IMR-90 (cell line): ENCODE measurements at places on chromosomes 11 and 22. TPM values are rescaled to one million over a fixed set of nuclear protein-coding genes. Genes with fewer than 3 reads are reported as not detected.

Gene TLCD5
- 6.8 and 9.5 TPM in 2 replicates for polyA plus RNA-seq

Gene RAB38
- polyA plus RNA-seq = 4.1 and 5.0 TPM in 2 replicates

Gene AGBL2
- 1.2 and 1.5 TPM in 2 replicates for polyA plus RNA-seq

Gene TMEM45B
- not detected in 2 replicates for polyA plus RNA-seq

GRCh38 chr11:1028291-1028540 lies 8.3 kb downstream of the MUC6 start:
- no peaks in the 10 kb centered on the region for H3K36me3 ChIP-seq
- H3K27me3 ChIP-seq = no peaks in the 10 kb centered on the region
- no peak overlapping the region for H3K27ac ChIP-seq

DNA sequence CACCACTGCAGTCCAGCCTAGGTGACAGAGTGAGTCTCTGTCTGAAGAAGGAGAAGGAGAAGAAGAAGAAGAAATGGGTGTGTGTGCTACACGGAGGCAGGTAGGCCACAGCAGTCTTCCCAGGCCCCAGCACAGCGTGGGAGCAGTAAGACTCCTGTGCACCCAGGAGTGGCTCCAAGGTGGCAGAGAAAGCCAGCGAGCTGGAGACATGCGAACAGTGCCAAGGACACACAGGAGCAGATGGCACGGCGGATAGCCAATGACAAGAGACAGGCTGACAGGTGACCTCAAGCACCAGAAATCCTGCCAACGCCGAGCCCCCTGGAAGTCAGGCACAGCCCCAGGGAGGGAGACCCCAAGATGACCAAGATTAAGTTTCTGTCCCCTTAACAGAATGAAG lies 9.0 kb upstream of the SCGB1A1 start:
- no peak overlapping the region for H3K27ac ChIP-seq
- no peak for DNase-seq
- H3K27me3 ChIP-seq = no peaks in the 10 kb centered on the region
- H3K4me3 ChIP-seq = no peak overlapping the region

- DNase-seq = peak; percentile 26
- peaks cover 11% of the 10 kb centered on the region for H3K4me1 ChIP-seq
- no peaks in the 10 kb centered on the region for H3K27me3 ChIP-seq
- peaks cover 5% of the 10 kb centered on the region for H3K36me3 ChIP-seq
- no peak overlapping the region for H3K27ac ChIP-seq
Measured at GRCh38 chr22:29633514-29634312, 30.3 kb downstream of the NF2 start.

DNA sequence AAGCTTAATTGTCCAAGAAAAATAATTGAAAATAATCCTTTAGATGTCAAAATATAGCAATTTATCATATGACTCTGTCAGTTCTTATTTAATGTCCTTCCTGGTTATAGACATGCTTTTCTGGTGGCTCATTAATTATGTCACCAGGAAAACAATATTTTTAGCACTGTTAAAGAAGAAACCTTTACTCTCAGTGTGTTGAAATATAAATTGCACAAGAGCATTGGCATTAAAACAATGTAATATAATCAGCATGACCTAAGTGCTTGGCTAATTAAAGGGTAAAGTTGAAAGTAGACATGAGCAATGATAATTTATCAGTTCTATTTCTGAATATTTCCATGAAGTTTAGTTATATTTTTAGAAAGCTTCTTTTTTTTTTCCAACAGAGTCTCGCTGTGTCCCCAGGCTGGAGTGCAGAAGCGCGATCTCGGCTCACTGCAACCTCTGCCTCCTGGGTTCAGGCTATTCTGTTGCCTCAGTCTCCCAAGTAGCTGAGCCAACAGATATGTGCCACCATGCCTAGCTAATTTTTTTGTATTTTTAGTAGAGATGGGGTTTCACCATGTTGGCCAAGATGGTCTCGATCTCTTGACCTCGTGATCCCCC lies 232.3 kb downstream of the JRKL start:
- no peaks in the 10 kb centered on the region for H3K36me3 ChIP-seq
- no peak for DNase-seq
- H3K27me3 ChIP-seq = no peaks in the 10 kb centered on the region
- H3K4me3 ChIP-seq = no peak overlapping the region
- no peaks in the 10 kb centered on the region for H3K4me1 ChIP-seq

DNA sequence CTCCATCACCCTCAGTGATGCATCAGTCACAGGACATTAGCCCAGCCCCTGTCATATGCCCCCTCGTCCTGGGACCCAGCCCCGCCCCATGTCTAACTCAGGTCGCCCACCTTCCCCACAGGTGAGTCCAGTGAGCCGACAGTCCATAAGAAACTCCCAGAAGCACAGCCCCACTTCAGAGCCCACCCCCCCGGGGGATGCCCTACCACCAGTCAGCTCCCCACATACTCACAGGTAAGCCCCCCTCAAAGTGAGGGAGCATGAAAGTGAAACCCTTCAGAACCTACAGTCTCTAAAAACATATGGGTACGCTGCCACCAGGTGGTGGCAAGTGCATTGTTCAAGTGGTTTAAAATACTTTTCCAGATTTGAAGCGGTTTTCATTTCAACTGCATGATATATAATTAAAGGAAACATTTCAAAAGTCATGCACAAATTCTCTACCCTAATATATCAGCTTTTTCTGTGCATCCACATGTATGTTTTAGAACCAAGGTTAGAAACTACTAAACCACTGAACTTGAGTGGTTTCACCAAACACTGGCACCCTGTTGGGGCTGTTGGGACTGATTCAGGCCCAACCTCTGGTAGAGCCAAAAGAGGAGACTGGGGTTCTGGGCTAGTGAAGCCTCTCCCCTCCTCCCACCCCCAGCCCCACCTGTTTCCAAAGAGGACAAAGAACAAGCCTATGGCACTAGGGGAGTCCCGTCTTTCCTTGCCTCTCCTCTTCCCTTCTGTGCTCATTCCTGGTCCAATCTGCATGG lies 17.3 kb downstream of the EPS8L2 start:
- DNase-seq = peak; percentile 68
- peaks cover 4% of the 10 kb centered on the region for H3K4me1 ChIP-seq
- no peak overlapping the region for H3K27ac ChIP-seq
- H3K4me3 ChIP-seq = no peak overlapping the region
- peaks cover 9% of the 10 kb centered on the region; the same call in 1 of the 2 replicates for H3K27me3 ChIP-seq

DNA sequence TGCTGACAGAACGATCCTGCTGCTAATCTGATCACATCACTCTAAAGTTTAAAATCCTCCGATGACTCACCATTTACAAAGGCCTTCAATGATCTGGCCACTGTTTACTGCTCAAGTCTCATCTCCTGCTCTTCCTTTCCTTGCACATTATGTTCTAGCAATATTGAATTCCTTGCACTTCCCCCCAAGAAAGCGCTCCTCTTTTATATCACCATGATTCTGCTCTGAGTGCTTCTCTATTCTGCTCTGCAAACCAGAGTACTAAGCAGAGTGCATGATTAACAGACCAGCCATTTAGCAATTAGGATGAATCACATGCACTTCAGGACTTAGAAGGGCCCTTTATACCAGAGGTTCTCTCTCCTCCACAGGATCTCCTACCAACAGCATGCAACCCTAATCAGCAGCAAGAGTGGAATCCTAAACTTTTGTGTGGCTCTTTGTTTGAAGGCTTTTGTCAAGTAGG lies 1122.8 kb upstream of the CCDC90B start:
- no peak for DNase-seq
- H3K27ac ChIP-seq = no peak overlapping the region
- H3K4me1 ChIP-seq = no peaks in the 10 kb centered on the region
- H3K27me3 ChIP-seq = no peaks in the 10 kb centered on the region
- H3K36me3 ChIP-seq = no peaks in the 10 kb centered on the region
